NCI-H1092 (cell line): ENCODE measurements at places on chromosomes 1 and 21.
A peak's percentile ranks its signal among the peaks of the same experiment; 100 is the strongest.

- DNase-seq: no peak
These were observed 31.5 kb downstream of the DPT start for GRCh38 chr1:168697356-168698126.

DNA sequence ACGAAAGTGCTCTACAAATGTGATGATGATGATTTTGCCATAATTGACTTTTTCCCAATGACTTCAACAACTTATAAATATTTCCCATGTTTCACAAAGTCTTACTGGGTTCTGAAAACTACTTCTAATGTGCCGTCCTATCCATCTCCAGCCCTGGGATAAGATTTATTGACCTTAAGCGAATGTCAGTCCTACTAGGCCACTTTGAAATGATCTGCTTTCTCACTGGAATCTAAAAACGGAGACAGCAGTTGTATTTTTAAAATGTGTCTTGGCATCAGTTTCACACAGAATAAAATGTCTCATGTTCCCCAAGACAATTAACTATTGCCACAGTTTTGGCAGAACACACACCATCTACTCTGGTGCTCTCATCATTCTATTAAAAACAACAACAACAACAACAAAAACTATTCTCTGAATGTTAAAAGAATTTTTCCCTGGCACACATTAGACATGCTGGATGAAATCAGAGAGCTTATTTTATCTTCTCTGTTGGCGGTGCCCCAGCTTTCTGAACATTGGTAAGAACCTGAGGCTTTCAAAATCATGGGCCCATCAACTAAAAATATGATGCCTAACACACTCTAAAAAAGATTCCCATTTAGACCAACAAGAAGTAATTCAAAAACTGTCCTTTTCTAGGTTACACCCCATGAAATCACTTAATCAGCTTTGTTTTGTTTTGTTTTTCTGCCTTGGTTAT lies 23.1 kb upstream of the DNASE2B start:
- no peak for DNase-seq

- DNase-seq: no peak
These were observed 69.8 kb upstream of the HAO2 start for GRCh38 chr1:119298687-119299303.

- no peak for DNase-seq
These were observed 3.1 kb downstream of the TNNI1 start for GRCh38 chr1:201418461-201418860.

GRCh38 chr1:202270871-202271326 lies 70.8 kb downstream of the UBE2T start:
- DNase-seq: peak; percentile 45

DNA sequence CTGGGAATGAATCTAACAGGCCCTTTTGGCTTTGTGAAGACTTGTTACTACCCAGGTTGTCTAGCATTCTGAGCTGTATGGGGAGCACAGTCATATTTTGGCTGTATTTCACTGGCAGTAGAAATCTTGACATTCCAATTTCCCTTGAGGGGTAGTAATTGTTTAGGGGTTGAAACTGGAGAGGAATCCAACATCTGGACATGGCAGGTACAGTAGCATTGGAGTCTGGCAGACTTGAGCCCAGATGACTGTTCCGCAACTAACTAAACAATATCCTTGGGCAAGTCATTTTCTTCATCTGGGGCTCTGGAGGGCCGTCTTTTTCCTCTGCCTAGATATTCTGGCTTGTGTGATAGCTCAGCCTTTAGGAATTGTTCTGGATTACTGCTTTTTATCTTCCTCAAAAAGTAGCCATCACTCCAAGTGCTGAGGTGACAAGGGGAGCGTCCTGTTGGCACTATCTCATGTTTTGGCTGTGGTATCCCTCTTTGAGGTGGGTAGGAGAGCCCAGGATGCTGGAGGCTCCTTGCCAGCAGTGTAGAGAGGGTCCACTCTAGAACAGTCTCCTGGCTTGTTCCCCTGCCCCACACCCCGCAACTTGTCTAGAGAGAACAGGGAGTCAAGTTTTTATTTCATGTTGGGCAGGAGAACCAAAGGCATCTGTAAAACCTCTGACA lies 22.7 kb upstream of the NBL1 start:
- DNase-seq: no peak

DNA sequence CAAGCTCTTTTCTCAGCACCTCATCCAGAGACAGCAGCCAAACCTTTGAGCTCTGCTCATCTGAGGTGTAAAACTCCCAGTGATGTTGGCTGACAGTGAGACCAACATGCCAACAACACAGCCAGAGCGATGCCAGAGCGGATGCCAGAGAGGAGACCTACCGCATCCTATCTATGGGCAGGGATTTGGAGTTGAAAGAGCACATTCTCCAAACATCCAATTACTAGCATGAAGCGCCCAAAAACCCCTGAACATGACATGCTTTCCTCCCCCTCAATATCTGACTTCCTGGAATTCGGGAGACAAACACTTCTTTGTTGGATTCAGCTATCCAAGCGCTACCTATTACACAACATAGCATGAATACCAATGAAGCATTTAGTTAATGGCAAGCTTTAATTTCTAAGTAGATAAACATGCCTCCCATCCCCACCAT lies 23.1 kb upstream of the PAXBP1 start:
- no peak for DNase-seq

- no peak for DNase-seq
These were observed 4.4 kb downstream of the B4GALT3 start for GRCh38 chr1:161172776-161173376.

DNA sequence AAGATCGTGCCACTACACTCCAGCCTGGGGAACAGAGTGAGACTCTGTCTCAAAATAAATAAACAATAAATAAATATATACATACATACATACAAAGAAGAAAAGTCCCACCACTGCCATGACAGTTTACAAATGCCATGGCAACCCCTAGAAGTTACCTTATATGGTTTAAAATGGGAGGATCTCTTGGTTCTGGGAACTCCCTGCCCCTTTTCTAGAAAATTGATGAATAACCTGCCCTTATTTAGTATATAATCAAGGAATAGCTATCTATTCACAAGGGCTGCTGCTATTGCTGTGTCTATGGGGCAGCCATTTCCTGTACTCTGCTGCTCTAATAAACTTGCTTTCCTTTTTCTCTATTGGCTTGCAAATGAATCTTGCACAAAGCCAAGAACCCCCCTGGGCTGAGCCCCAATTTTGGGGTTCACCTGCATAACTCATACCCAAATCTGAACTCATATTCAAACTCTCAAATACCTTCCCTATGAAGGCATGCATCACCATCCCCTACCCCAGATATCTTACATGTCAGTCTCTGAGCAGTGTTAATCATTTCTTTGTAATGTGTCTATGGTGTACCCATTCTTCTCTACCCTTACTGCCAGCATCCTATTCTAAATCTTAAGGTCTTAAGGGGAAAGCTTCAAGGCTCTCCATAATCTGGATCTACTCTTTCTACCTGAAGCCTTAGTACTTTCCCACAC lies 9.0 kb downstream of the GON4L start:
- no peak for DNase-seq

GRCh38 chr1:151199873-151200581 lies 1.7 kb downstream of the PIP5K1A start:
- no peak for DNase-seq

DNA sequence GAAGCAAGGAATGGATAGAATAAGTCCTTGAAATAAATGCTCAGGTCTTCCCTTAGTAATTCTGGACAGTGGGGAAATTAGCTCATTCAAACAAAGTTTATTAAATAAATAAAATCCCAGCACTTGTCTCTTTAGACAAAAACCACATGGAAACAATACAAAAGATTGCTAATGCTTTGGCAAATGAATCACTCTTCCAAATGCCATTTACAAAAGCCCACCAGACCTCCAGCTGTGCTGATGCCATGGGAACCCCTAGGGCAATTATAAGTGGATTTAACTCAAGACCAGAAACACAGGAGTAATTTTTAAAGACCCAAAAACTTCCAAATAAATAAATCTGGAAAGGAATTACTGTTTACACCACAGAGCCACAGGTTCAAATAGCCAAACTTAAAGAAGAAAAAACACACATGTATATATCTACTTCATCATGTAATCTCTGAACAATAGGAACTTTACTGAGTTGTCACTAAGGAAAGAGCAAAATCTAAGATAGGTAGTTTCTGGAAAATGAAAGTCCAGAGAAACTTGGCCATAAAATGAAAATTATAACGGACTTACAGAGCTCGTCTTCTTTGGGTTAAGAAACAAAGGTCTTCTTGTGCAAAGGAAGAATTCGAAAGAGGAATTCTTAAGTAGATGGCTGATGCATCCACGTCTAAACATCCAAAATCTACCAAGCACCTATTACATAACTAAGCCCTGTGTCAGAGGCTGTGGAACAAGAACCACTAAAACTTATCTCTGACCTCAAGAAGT lies 399.4 kb downstream of the SMYD3 start:
- DNase-seq: no peak

DNA sequence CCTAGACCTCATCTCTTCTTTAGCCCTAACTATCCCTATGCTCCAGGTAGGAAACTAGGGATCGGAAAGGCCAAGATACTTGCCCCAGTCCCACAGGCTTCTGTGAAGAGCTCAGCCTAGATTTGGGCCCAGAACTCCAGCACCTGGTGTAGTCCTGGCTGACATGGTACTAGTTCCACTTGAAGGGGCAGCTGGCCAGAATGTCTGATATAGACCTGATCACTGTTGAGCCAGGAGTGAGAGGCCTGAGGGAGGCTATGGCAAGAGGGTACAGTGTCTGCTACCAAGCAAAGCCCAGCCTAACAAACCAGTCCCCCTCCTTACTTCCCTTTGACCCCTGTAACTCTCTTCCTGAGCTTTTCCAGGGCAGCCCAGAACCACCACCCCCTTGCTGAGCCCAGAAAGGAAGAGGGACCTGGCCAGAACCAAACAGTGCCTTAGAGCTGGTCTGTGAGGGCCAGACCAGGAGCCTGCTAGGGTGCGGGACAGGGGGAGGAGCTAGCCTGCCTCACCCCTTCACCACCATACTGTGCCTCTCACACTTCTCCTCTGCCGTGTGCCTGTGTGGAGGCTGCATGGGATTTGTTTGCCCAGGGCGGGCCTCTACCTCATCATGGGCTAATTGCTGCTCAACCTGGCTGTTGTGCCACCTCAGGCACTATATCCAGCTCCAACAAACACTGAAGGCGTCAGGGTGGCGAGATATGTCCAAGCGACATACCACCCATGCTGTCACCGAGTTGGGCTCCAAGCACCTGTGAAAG lies 10.9 kb downstream of the POMGNT1 start:
- no peak for DNase-seq

DNA sequence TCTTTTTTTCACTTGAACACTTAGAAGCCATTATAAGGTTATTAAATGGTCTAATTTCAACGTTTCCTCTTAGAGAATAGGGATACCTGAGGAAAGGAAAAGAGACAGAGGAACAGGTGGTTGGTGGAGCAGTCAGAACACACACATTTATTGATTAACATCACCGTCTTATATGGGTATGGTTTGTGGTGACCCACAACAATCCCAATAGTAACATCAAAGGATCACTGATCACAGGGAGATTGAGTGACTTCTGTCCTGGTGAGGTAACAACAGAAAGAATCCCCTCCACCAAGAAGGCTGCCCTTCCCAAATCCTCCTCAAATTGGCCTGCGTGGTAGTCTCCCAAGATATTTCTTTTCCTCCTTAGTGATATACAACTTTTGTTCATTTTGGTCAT lies 474.0 kb downstream of the PLPP3 start:
- no peak for DNase-seq

DNA sequence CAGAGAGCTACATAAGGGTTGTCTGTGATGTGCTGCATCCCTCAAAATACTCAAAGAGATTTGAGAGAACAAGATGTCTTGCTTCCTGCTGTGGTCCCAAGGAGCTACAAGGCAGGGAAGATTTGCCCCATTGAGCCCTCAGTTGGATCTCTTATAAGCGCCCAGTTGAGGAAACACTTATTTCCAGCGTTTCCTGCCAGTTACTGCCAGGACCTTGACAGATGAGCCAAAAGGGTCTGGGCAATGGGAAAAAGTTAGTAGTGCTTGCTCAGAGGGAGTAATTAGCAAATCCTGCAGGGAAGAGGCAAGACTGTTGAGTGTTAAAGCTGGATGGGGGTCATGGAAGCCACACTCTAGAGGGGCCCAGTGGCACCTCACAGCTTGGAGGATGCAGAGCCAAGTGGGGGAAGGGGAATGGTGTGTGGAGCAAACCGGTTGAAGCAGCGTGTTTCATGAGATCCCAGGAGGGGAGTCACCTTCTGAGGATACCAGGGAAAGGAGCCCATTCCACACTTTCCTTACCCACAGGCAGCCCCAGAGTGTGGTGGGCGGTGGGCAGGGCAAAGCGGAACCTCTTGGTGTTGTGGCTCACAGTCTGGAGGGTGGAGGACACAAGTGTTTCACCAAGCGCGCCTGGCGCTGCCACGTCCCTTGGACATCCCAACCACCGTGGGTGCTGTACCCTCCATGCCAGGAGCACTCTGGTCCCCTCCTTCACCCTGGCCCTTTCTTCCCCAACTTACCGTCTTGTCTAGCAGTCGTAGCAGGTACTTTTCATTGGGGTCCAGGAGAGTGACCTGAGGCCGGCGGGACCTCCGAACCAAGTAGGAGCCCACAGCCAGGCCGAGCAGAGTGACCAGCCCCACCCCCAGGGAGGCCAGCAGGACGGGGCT lies 805 bp downstream of the CYB5R1 start:
- DNase-seq: no peak

- DNase-seq: no peak
These were observed 42.2 kb upstream of the TRABD2B start for GRCh38 chr1:48039088-48040054.

GRCh38 chr1:192151176-192151575 lies 7.1 kb upstream of the RGS18 start:
- DNase-seq: no peak

DNA sequence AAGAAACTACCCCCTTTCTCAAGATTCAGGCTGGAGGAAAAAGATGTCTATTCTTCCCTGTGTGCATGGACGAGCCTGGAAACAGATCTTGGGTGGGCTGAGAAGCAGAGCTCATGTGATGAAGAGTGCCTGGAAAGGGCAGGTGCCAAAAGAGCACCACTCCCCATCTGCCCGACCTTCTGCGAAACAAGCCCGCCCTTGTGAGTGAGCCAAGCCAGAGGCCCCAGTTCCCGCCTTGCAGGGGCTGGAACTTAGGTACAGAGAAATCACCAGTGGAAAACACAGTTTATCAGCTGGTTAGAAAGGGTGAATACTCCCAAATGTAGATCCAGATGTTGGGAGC lies 26.7 kb upstream of the A3GALT2 start:
- DNase-seq: peak; percentile 29

DNA sequence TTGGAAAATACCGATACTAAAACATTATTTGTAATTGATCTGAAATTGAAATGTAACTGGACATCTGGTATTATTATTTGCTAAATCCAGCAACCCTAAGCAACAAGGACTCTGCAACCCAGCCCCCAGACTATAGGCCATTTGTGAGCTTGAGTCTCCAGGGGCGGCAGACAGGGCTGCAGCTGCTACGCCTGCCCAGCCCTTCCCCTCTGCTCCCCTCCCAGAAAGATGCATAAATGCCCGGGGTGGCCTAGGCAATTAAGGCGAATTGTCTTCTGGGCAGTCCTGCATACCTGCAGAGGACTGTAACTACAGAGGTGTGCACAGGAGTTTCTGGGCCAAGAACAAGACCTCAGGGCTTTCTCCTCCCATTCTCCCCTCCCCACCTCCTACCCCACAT lies 41.2 kb upstream of the LBR start:
- DNase-seq: no peak
